NCI-H2081 treated with DMSO at 0.1 percent for 48 hours (cell line): ENCODE measurements at places on chromosomes 1 and 21.

DNA sequence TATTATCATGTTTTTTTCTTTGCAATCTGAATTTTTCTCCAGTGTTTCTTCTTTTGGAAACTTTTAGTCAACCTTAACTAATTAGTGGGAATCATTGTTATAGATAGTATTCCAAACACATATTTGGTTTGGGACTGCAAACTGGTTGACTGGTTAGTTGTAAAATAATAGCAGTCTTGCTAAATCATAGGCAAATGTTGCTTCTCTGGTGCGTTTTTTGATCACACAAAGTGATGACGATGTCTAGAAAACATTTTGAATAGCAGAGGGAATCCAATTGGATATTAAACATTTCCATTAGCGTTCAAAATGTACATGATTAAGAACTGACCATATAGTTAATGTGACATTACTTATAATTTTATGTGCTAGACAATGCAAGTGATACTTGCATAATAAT, 4.5 kb downstream of the DNAJB4 start:
- no peak for DNase-seq

- no peak for DNase-seq
These were observed at the start of gene CCDC17 for GRCh38 chr1:45623972-45624371. Gene CCDC17, minus strand, starts transcription at chr1:45624054. Its CDS starts 145 bp downstream, at chr1:45623909.

DNA sequence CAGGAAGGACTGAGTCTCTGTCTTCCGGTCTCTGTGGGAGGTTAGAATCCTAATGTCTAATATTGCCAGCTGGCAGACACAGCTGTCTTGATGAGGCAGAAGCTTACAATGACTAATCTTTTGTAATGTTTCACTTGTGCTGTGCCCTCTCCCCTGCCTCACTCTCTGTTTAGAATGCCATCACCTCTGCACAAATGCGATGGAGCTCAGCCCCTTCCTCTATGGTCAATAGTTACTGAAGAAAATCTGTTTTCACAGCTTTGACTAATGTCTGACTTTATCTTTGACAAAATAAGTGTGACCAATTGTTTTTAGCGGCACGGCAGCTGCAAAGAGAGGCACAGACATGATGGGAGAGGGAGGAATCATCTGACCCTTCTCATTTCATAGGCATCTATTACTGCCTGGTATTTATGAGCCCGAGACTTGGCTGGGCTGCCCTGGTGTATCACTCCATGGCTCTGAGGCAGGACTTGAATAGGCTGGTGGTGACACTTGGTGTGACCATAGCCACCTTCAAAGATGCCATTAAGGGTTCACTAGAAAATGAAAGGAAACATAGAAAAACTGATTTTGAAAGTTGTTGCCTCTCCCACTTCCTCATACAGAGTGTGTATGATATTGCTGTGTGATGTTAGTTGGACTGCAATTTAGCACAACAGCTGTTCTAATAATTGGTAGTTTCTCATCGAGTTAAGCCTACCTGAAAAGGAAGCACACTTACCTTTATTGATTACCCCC, 163.2 kb upstream of the NBPF11 start:
- DNase-seq, result no peak

- no peak for DNase-seq
These were observed 13.3 kb upstream of the S100A2 start for GRCh38 chr1:153578936-153579335.

- no peak for DNase-seq
These were observed 75.2 kb upstream of the NEK2 start for GRCh38 chr1:211750599-211750998.

- no peak for DNase-seq
These were observed 433.9 kb downstream of the SIPA1L2 start for GRCh38 chr1:232196042-232196441.

DNA sequence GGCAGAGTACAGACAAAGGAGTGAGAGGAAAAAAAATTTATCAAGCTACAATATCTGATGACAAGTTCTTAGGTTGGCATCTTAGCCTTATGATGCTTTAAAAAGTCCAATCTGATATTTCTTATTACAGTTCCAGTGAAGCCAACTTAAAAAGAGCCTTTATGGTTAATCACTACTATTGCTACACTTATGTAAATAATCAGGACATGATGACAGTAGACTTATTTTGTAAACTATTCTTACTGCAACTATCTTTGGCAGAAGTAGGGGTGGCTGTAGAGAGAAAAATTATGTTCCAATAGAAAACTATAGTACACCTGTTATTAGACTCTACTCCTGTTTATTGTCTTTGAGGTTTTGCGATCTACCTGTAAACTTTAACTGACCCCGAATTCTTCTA, 25.8 kb upstream of the NUF2 start:
- no peak for DNase-seq

- DNase-seq, result no peak
These were observed 131.2 kb downstream of the PIK3R3 start for GRCh38 chr1:46001081-46001785.

DNA sequence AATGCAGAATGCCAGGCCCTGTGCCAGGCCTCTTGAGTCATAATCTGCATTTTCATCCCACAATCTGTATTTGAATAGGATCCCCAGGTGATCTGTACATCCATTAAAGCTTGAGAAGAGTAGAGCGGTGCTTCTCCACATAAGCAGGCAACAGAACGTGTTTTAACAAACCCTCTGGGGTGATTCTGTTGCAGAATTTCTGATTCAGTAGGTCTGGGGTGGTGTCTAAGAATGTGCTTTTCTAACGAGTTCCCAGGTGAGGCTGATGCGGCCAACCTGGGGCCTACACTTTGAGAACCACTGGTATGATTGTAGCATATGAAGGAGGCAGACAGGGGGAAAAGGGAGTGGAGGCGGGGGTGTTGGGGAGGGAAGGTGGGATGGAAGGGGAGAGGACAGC, 78.4 kb upstream of the POU3F1 start:
- no peak for DNase-seq

GRCh38 chr1:209155546-209155945, 428.0 kb upstream of the CAMK1G start:
- no peak for DNase-seq

GRCh38 chr1:231926933-231927332, 300.3 kb downstream of the DISC1 start:
- DNase-seq, result no peak

DNA sequence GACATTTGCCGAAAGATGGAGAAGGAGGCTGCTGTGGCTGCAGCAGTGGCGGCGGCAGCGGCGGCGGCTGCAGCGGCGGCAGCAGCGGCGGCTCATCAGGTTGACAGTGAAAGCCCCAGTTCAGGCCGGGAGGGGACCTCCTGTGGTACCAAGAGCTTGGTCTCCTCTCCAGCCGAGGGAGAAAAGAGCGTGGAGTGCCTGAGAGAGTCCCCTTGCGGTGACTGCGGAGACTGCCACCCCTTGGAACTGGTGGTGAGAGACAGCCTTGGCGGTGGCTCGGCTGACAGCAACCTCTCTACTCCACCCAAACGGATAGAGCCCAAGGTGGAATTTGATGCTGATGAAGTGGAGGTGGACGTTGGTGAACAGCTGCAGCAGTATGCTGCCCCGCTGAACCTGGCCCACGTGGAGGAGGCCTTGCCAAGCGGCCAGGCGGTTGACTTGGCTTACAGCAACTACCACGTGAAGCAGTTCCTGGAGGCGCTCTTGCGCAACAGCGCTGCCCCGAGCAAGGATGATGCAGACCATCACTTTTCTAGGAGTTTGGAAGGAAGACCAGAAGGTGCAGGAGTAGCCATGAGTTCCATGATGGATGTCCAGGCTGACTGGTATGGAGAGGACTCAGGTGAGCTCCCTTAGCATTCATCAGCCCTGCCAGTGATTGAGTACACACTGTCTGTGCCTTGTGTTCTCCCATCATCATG, 6.3 kb downstream of the ZBTB8B start:
- no peak for DNase-seq

- DNase-seq, result no peak
These were observed 20.2 kb upstream of the GPR137B start for GRCh38 chr1:236122176-236122575.

- no peak for DNase-seq
These were observed 37.7 kb upstream of the GPR157 start for GRCh38 chr1:9166289-9167235.

DNA sequence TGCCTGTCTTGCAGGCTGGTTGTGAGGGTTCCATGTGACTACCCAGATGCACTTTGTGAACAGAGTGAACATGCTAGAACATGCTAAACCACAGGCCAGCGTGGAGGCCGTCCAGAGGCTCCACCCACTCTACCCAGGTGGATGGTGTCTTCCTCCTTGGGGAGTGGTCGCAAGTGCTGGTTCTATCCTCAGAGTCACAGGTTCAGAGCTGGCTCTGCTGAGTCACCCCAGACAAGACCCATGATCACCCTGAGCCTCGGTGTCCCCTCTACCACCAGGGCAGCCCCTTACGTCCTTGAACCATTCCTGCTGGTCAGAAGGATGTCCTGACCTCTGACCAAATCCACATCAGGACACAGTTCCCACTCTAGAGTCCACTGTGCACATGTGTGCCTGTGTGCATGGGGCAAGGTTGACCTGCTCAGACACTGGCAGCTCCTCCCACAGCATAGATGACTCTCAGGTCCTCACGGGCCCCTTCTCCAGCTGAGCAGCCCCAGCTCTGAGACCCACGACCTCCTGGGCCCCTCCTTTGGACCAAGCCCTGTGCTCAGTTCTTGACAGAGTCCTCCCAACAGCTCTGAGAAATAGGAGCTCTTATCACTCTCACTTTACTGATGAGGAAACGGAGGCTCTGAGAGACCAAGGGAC, 391.8 kb downstream of the MATN1 start:
- no peak for DNase-seq

GRCh38 chr1:180734366-180734765, 102.5 kb downstream of the XPR1 start:
- no peak for DNase-seq

DNA sequence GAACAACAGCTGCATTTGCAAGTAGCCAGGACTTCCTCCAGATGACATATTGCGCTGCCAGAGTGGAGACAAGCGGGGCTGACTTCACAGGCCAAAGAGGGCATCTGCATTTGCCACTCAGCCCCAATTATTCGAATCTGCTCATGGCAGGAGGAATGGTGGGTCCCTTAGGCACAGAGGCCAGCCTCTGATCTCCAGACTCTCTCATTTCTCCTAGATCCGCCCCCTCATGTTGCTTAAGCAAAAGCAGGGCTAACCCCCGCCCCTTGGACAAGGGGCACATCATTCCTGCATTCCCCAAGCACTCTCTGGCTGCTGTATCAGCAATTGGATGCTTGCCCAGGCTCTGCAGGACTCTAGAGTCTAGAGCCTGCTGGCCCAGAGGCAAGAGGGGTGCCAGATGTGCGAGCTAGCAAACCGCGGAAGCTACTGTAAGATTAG, 262.4 kb downstream of the ST6GALNAC3 start:
- DNase-seq, result no peak

DNA sequence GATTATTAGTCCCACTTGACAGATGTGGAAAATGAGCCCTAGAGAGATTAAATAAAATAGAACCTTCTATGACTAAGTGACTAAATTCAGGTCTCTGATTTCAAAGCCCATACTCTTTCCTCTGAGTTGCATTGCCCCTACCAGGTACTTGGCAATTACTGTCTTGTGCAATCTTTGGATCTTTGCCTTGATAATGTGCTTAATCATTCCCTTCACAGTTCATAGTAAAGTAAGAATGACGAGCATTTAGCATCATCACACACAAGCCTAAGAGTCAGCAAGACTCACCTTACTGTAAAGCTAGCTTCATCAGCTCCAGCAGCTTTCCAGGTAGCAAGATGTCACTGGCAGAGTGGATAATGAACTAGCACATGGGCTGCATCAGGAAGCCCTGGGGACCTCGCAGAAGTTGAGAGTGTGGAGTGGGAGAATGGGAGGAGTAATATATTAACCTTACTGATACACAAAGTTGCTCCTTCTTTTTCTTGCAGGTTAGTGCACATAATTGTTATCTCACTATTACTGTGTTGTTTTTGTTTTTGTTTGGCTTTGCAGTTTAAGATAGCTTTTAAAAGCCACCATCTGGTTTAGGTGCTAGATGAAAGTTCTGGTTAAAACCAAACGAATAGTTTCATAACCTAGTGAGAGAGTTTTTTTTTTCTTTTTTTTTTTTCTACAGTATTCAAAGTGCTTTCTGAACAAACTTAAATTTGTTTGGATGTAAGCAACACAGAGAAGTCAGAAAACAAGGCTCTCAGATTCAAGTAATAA, 71.8 kb downstream of the PBX1 start:
- no peak for DNase-seq

- no peak for DNase-seq
These were observed 407.3 kb downstream of the USP25 start for GRCh38 chr21:16137106-16137505.

- no peak for DNase-seq
These were observed 924 bp downstream of the HMCN1 start for GRCh38 chr1:185734929-185735700.

DNA sequence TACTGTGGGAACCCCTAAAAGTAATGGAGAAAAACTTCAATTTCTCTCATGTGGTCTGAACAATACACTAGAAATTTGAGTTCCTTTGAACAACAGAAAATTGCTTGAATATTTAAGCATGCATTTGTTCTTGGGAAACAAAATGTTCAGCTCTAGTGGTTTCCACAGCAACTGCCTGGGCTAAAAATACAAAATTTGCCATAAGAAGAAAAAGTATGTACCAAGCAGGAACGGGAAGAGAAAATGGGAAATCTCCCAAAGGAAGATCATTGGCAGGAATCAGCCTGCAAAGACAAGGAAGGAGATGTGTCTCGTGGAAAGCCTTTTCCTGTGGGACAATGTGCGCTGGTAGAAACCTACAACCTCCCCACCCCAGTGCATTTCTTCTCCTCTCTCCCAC, 119.0 kb upstream of the DPT start:
- DNase-seq, result no peak

DNA sequence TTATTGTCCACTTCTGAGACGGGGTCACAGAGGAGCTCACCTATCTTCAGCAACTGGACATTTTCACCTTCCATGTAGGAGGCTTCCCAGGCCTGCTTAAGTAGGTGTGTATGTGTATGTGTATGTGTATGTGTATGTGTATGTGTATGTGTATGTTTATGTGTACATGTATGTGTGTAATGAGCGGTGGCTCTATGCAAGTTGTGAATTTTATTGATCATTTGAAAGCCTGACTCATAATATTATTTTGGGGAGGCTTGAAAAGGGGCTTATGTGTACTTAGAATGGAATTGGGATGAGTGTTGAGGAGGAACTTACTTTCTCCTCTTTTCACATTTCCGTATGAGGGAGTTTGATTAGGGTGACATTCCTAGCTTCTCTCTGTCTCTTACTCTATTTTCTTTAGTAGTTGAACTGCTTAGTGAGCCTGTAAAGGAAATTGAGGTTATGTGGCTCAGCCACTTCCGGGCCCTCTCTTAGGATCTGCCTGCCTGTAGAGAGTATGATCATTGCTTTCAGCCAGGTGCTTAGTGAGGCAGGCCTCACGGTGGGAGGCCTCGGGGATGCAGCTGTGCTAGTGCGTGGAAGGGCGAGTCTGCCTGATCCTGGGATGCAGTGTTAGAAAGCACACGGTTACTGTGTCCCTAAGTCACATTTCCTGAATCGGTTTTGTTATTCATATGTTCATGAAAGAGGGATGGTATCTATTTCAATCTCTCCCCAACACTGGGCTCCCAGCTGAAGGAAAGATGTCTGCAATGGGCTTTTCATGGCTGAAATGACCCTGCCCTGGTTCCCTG, 61.0 kb downstream of the IER5 start:
- no peak for DNase-seq

DNA sequence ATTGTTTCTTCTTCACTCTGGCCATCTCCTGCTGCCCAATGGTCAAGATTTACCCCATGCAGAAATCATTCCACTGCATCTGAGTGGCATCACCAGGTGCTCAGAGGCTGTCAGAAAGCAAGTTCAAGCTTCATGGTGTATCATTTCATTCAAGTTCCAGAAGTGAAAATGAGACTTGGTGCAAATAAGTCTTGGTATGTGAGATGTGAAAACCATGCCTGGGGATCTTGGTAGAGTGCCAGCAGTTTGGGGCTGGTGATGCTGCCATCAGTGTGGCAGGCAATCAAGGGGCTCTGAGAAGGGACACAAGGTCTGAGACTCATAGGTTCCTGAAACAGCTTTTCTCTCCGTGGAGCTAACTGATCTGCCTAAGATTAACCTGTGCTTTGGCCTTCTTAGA, 52.0 kb downstream of the CD2 start:
- DNase-seq, result no peak
